ENCODE measurements at places on chromosomes 11 and 22.

- no peak for DNase-seq
- no peaks in the 10 kb centered on the region for H3K4me1 ChIP-seq
- H3K36me3 ChIP-seq: no peaks in the 10 kb centered on the region
- H3K4me3 ChIP-seq: no peak overlapping the region
Measured at GRCh38 chr11:17831228-17831627, 96.6 kb downstream of the KCNC1 start.

GRCh38 chr11:19357943-19358342, 117.2 kb upstream of the E2F8 start:
- no peak for DNase-seq
- H3K36me3 ChIP-seq: no peaks in the 10 kb centered on the region
- H3K27ac ChIP-seq: no peak overlapping the region
- H3K27me3 ChIP-seq: peaks cover 25% of the 10 kb centered on the region

- H3K4me3 ChIP-seq: no peak overlapping the region
- H3K4me1 ChIP-seq: no peaks in the 10 kb centered on the region
- H3K27me3 ChIP-seq: no peaks in the 10 kb centered on the region
- no peak overlapping the region for H3K27ac ChIP-seq
Measured at GRCh38 chr11:128463371-128463829, 124.0 kb downstream of the ETS1 start.

DNA sequence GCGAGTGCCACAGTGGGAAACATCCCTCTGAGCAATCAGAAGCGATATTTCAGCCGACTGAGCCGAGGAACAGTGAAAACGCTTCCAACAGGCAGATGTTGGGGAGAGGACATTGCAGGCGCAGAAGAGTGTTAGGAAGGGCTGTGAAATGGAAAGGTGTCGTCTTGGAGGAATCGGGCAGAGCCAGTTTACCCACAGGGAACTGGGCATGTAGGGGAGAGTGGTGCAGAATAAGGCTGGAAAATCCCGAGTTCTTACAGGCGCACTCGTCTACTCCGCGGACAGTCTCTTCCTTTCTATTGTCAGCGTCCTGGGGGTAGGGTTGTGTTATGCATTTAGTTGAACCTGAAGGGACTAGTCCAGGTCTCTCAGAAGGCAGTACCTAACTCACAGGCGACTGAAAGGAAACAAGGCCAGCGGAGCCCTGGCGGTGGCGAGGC, 1.1 kb upstream of the APLP2 start:
- H3K4me3 ChIP-seq: peak overlapping the region; percentile 78
- H3K27me3 ChIP-seq: no peaks in the 10 kb centered on the region
- peaks cover 3% of the 10 kb centered on the region for H3K36me3 ChIP-seq
- no peak for DNase-seq

DNA sequence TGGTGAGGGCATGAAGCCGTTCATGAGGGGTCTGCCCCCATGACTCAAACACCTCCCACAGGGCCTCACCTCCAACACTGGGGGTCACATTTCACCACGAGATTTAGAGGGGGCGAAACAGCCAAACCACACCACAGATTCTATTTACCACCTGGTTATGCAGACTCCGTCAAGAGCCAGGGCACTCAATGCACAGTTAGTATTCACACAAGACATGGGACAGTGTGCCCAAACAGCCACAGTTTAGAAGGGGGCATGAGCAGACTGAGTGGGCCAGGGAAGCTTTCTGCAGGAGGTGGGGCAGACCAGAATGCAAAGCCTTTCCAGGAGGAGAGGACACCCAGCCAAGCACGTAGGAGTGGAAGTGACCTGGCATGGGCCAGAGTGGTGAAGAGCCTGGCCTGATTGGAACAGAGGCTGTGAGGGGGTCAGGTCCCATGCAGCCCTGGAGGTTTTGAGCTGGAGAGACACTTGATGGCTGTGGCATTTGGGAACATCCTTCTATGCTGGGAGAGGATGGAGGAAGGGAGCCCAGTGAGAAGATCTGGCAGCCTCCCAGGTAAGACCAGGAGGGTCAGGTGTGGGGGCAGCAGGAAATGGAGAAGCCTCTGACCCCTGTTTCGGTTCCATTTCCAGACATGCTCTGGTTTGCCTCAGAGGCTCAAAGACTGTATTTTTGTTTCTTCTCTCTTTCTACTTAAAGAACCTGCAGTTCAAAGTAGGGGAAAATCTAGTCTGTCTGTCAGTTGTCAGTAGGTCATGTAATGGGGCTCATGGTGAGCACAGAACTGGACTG, 199.1 kb upstream of the NCAM1 start:
- no peak overlapping the region for H3K4me3 ChIP-seq
- H3K4me1 ChIP-seq: no peaks in the 10 kb centered on the region
- H3K27me3 ChIP-seq: no peaks in the 10 kb centered on the region
- H3K27ac ChIP-seq: no peak overlapping the region
- no peak for DNase-seq

DNA sequence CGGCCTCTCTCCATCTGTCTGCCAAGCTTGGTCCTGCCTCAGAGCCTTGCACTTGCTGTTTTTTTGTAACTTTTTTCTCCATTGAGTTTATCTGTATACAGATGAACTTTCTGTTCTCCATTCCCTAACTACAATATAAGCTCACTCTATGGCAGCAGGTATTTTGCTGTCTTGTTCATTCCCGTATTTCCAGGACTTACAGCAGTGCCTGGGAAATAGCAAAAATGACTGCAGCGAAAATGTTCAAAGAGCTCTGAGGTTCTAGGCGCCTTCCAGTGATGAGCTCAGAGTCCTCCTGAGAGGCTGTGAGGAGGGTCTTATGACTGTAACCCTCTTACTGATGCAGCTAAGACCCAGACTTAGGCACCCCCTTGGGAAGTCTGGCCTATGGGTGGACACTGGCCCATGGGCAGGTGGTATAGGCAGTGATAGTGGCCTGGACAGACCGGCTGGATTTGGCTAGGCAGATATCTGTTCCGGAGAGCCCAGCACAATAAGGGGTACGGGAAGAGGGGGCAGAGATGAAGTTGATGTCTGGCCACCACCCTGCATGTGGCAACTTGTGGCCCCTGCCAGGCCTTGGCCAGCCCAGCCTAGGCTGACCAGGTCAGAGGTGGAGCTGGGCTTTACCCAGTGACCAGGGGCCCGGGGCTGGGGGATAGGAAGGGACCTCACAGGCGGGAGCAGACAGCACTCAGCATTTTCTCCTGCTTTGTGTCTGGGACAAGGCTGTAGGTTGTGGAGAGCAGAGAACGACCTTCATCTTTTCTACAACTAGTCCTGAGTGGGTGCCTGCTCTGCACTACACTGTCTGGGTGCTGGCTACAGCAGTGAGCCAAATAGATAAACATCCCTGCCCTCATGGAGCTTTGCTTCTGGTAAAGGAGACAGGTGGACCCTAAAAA, 4.6 kb downstream of the ATF4 start:
- DNase-seq: no peak
- peaks cover 58% of the 10 kb centered on the region for H3K36me3 ChIP-seq
- H3K4me1 ChIP-seq: no peaks in the 10 kb centered on the region

GRCh38 chr11:43649501-43649900, 31.0 kb upstream of the HSD17B12 start:
- peaks cover 5% of the 10 kb centered on the region for H3K27me3 ChIP-seq
- DNase-seq: no peak
- no peak overlapping the region for H3K4me3 ChIP-seq
- no peaks in the 10 kb centered on the region for H3K36me3 ChIP-seq
- peaks cover 2% of the 10 kb centered on the region for H3K4me1 ChIP-seq

- DNase-seq: no peak
- H3K36me3 ChIP-seq: no peaks in the 10 kb centered on the region
- H3K4me1 ChIP-seq: peaks cover 4% of the 10 kb centered on the region
- peaks cover 25% of the 10 kb centered on the region for H3K27me3 ChIP-seq
- no peak overlapping the region for H3K4me3 ChIP-seq
Measured at GRCh38 chr11:35523331-35523768, 2.1 kb downstream of the PAMR1 start.

DNA sequence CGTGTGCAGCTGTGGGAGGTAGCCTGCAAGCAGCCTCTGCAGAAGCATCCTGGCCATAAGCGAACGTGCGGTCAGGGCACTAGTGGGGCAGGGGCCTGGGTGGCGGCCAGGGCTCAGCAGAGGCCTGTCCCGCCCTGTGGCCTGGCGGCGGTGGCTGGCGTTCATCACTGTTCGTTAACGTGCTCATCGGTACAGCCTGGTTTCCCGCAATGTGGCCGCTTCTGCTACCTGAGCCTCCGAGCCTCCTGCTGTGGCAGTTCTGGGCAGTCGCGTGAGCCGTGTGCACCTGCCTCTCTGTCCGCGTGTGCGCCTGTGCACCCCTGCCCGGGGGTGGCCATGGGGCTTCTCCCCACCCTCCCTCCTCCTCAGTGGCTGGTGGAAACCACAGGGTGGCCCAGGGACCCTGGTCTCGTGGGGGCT, 117.9 kb downstream of the KCNQ1OT1 start:
- H3K27me3 ChIP-seq: peaks cover 14% of the 10 kb centered on the region
- H3K27ac ChIP-seq: no peak overlapping the region
- peak; percentile 43 for DNase-seq
- peaks cover 7% of the 10 kb centered on the region for H3K4me1 ChIP-seq
